ENCODE measurements at places on chromosomes 1 and 21. TPM values are rescaled to one million over a fixed set of nuclear protein-coding genes. Genes with fewer than 3 reads are reported as not detected.

FCRL2 gene
- not detected for total RNA-seq

NR1I3 gene
- not detected for total RNA-seq

GBP3 gene
- 17.4 TPM for total RNA-seq

DCST2 gene
- not detected for total RNA-seq

SLC6A17 gene
- total RNA-seq: 0.82 TPM

MPL gene
- not detected for total RNA-seq

HES4 gene
- 1.9 TPM for total RNA-seq

USF1 gene
- total RNA-seq: 83.1 TPM

NFYC gene
- 45.6 TPM for total RNA-seq

BARHL2 gene
- total RNA-seq: not detected

TIMM17A gene
- 82.1 TPM for total RNA-seq

MUL1 gene
- total RNA-seq: 14.6 TPM

SPRR2F gene
- total RNA-seq: not detected

ACTA1 gene
- not detected for total RNA-seq

ADAM30 gene
- total RNA-seq: not detected

TEX38 gene
- not detected for total RNA-seq

PER3 gene
- total RNA-seq: 2.0 TPM

DIPK1A gene
- 5.0 TPM for total RNA-seq

LCE6A gene
- total RNA-seq: not detected

TTC34 gene
- total RNA-seq: 0.12 TPM

MTHFR gene
- 17.5 TPM for total RNA-seq

UROD gene
- total RNA-seq: 182 TPM

S100A7 gene
- total RNA-seq: not detected

AADACL4 gene
- not detected for total RNA-seq

IRF6 gene
- total RNA-seq: 7.7 TPM

KLF17 gene
- total RNA-seq: 0.23 TPM

TIE1 gene
- total RNA-seq: 6.2 TPM

TEDDM1 gene
- total RNA-seq: not detected

VASH2 gene
- 0.30 TPM for total RNA-seq

KIAA0040 gene
- total RNA-seq: 0.47 TPM

DIRAS3 gene
- 3.8 TPM for total RNA-seq

STYXL2 gene
- total RNA-seq: not detected

S1PR1 gene
- total RNA-seq: 2.5 TPM

ARTN gene
- 0.38 TPM for total RNA-seq

PPIAL4G gene
- under 0.01 TPM for total RNA-seq

EPRS1 gene
- 192 TPM for total RNA-seq

IFI44L gene
- total RNA-seq: 6.5 TPM

NHLH1 gene
- total RNA-seq: not detected

KISS1 gene
- not detected for total RNA-seq

HCN3 gene
- total RNA-seq: 0.53 TPM

AVPR1B gene
- total RNA-seq: not detected

NUDT4B gene
- total RNA-seq: 17.3 TPM

SPRR4 gene
- total RNA-seq: not detected

TLR5 gene
- total RNA-seq: not detected

GUCA2A gene
- total RNA-seq: not detected

CFAP107 gene
- total RNA-seq: not detected

CELA2A gene
- total RNA-seq: not detected

OR2L8 gene
- not detected for total RNA-seq

ACTN2 gene
- total RNA-seq: 0.12 TPM

IVL gene
- total RNA-seq: not detected

C1orf87 gene
- total RNA-seq: not detected

AGT gene
- 0.45 TPM for total RNA-seq

GPR137B gene
- 6.5 TPM for total RNA-seq

LAMC1 gene
- 1,153 TPM for total RNA-seq

MYBPHL gene
- not detected for total RNA-seq

LCE3D gene
- not detected for total RNA-seq
